ENCODE measurements at places on chromosomes 3 and 15.
A peak's percentile ranks its signal among the peaks of the same experiment; 100 is the strongest.

DNA sequence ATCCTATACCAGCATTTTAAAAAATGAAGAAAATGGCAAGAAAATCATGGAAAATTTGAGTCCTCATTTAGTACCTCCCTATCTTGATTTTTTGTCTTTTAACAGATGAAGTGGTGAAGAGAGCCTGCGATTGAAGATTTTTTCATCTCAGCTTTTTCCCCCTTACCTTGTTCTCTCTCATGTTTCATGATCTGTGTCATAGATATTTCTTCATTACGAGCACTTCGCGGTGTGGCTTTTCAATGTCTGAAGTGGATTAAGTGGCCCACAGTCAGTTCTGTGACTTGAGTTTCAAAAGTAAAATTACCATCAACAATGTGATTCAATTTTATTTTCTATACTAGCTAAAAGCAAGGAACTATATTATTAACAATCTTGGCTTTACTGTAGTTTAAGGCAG, 147.2 kb downstream of the FNDC3B start:
- DNase-seq: no peak

GRCh38 chr3:184637705-184638104, 74.2 kb downstream of the MAGEF1 start:
- DNase-seq: no peak

DNA sequence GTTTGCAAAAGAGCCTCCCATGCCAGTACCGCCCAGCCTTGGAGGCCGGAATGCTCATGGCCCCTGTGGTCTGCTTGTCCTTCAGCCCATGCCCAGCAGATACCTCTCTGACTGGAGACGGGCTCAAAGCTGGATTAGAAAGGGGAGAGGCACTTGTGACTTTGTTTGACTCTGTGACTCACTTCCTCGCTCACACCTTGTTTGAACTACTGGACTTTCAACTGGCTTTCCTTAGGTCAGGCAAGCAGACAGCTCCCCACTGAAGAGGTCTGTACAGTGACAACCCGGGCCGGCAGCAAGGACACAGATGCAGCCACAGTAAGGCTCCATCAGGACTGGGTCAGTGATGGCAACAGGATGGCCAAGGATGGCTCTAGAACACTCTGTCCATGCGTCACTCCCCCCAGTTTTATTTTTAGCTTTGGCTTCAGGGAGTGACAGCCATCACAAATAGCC, 98.6 kb upstream of the ABHD17C start:
- no peak for DNase-seq

- no peak for DNase-seq
Observed at GRCh38 chr3:14766428-14767244, 52.1 kb upstream of the FGD5 start.

- no peak for DNase-seq
Observed at GRCh38 chr3:188792793-188793192, 379.0 kb upstream of the TPRG1 start.

GRCh38 chr3:65318231-65318630, 630.4 kb upstream of the ADAMTS9 start:
- no peak for DNase-seq

GRCh38 chr15:97962263-97962662, 1.8 kb downstream of the ARRDC4 start:
- DNase-seq: no peak

DNA sequence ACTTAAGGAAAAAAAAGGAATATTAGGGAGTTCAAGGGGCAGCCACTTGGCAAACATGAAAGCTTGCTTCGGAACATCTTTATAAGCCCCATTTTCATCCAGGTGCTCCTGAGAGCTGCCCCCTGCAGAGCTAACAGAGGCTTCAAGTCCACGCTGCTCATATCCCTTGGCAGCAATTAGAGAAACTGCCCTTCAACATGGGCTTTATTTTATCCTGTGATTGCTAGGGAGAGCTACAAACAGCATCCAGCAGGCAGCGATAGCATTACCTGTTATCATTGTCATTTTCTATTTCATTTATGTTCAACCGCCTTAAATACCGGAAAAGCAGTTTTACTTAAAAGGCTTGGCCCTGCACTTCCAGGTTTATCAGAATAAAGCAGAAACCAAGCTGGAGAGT, 68.4 kb upstream of the MCTP2 start:
- DNase-seq: no peak

DNA sequence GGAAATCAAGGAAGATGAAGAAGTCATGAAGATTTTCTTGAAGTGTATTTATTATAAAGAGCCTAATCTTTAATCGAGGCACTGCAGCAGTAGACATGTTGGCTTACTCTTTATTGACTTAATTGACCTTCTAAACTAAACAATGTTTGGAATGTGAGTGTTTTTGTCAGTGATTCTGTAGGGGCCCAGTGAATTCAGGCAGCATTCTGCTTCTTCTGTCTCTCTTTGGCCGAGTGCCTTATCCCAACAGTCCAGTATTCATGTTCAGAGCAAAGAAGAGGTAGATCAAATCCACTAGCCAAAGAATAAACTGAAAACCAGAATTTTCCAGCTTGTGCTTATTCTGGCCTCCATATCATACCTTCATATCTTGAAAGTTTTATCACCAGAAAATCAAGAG, 55.7 kb downstream of the RLBP1 start:
- no peak for DNase-seq

GRCh38 chr15:92616621-92617548, 38.7 kb downstream of the FAM174B start:
- no peak for DNase-seq

GRCh38 chr3:186254676-186255650, 107.1 kb downstream of the DGKG start:
- peak; percentile 42 for DNase-seq

GRCh38 chr15:88621789-88622604, 857 bp downstream of the AEN start:
- no peak for DNase-seq

GRCh38 chr3:192409838-192410683, 317.3 kb downstream of the FGF12 start:
- DNase-seq: no peak

- no peak for DNase-seq
Observed at GRCh38 chr3:48505146-48505545, 1.2 kb upstream of the SHISA5 start.

DNA sequence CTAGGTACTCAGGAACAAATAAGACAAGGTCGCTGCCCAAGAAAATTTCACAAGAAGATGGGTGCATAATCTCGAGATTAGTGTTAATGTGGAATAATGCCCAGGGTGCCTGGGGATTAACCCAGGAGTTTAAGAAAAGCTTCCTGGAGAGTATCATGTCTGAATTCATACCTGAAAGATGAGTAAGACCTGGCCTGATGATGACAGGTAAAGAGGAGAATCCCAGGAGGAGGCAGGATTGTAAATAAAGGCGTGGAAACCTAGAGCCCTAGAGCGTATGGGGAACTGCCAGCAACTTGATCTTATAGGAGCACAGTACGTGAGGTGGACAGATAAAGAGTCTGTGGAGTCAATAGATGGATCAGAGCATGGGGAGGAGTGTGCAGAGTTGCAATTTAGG, 43.0 kb downstream of the ARRDC4 start:
- DNase-seq: no peak

DNA sequence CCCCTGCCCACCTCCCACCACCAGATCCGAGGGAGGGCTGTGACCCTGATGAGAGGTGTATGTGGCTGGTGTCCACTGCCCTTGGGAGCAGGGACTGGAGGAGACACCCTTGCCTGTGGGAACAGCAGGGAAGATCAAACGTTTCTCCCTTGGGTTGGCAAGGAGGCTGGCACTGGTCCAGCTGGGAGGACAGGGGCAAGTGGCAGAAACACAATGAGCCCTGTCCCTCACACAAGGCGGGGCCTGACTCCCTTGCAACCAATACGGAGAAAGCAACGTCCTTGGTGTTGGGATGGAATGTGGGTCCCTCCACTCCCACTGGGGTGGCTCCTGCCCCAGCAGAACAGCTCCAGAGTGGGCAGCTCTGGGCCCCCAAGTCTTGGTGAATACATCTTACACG, 5.2 kb downstream of the HYAL2 start:
- no peak for DNase-seq

GRCh38 chr3:112484352-112484751, 14.9 kb downstream of the BTLA start:
- no peak for DNase-seq

Data from memory B cell (primary cell).